ENCODE measurements at places on chromosomes 2 and 18.
A peak's percentile ranks its signal among the peaks of the same experiment; 100 is the strongest.

GRCh38 chr2:9178904-9179571 lies 27.6 kb upstream of the ASAP2 start:
- DNase-seq = peak; percentile 95

- no peak for DNase-seq
Observed at GRCh38 chr2:65919550-65920188, 487.3 kb upstream of the SPRED2 start.

GRCh38 chr18:70366670-70367069 lies 77.8 kb downstream of the SOCS6 start:
- no peak for DNase-seq

DNA sequence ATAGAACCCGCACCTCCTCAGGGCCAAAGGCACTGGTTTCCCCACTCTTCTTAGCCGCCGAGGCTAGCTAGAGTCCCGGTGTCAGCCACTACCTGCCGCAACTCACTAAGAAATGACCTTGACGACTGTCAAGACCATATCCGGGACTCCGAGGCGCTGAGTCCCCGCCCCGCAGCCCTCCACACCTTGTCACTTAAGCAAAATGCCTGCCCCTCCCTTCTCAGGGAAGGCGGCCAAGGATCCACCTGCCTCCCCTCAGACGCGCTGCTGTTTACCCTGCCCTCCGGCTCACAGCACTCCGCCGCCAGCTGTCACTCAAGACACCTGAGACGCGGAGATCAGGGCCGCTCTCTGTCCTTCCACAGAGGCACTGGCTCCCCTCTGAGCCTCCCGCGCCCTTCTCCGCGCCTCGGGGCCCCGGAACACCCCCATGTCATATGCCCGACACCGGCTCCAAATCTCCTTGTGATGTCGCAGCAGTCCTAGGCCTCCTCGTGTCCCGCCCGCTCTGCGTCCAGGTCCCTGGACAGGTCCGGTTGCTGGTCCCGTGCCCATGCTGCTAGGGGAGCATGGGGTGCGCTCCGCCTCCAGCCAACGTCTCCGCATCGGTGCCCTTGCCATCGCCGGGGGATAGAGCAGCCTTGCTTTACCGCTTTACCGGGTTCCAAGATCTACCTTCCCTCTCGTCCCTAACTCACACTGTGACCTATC lies 32.5 kb upstream of the REG3G start:
- no peak for DNase-seq

DNA sequence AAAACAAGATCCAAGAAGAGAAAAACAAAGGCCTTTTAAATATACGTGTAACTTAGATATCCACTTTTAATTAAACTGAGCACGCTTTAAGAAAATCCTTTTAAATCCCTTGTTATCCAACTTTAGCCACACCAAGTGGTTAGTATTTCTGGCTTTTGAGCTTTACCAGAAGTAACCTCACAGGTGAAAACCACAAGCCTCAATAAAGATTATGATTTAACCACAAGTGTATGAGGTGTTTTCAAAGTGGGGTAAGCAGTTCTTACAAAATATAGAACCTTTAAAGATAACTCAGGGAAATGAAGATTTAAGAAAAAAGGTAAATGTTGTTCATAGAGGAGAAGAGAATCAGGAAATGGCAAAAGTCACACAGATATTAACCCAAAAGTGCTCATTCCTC lies 58.4 kb upstream of the CDCA7 start:
- DNase-seq = no peak

GRCh38 chr2:48319863-48320262 lies 210.1 kb upstream of the STON1 start:
- DNase-seq = no peak

DNA sequence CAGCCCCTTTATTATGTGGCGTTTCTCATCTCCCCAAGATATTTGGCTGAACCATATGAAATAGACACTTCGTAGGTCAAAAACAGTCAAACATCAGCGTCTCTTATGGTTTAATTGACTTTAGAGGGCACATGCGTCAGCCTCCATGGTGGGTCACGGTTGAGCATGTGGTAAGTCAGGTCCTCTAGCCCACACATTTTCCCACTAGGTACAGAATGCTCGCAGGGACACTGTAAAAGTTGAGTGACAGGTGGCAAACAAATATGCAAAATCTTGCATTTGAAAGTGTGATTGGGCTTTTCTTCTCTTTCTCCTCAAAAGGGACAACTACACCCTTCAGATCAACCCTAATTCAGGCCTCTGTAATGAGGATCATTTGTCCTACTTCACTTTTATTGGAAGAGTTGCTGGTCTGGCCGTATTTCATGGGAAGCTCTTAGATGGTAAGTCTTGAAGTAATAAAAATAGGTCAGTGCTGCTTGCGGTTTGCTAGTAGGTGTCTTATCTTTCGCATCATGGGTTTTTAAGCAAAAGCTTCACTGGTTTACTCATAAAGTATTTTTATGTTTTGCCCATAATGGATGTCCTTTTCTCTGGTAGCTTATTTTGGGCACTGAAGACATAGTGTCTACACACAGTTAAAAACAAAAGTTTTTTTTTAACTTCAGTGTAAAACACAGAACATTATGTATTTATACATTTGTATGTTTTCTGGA lies 261.3 kb downstream of the ALPK2 start:
- no peak for DNase-seq

GRCh38 chr2:220961143-220961860 lies 610.8 kb downstream of the EPHA4 start:
- DNase-seq = no peak
